ENCODE measurements at places on chromosomes 7 and 10. TPM values are rescaled to one million over a fixed set of nuclear protein-coding genes. Genes with fewer than 3 reads are reported as not detected.
A peak's percentile ranks its signal among the peaks of the same experiment; 100 is the strongest.

The GRID2IP gene
- 0.18 TPM for polyA plus RNA-seq

DNA sequence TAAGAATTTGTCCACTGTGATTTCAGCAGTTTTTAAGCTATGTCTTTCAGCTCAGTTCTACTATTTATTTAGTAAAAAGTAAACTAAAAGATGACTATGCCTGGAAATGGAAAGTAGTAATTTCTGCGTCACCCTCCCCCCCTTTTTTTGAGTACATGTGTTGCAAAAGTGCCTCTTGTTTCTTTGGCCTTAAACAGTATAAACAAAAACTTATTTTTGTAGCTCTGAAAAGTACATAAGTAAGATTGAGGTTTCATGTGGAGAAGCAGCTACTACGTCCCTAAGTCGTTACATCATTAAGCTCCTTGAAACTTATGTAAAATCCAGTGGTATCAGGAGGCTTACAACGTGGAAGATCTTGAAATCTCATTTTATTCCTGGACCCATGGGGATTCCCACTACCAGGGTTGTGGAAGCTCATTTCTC is 46.3 kb upstream of the HBP1 start:
- peak; percentile 5 for DNase-seq

The TRPV5 gene
- polyA plus RNA-seq: 0.04 TPM

- DNase-seq: peak; percentile 40
These were observed 61.6 kb upstream of the WDR11 start for GRCh38 chr10:120789303-120790203.

GRCh38 chr7:39145283-39145682 is 167.6 kb downstream of the POU6F2 start:
- no peak for DNase-seq

DNA sequence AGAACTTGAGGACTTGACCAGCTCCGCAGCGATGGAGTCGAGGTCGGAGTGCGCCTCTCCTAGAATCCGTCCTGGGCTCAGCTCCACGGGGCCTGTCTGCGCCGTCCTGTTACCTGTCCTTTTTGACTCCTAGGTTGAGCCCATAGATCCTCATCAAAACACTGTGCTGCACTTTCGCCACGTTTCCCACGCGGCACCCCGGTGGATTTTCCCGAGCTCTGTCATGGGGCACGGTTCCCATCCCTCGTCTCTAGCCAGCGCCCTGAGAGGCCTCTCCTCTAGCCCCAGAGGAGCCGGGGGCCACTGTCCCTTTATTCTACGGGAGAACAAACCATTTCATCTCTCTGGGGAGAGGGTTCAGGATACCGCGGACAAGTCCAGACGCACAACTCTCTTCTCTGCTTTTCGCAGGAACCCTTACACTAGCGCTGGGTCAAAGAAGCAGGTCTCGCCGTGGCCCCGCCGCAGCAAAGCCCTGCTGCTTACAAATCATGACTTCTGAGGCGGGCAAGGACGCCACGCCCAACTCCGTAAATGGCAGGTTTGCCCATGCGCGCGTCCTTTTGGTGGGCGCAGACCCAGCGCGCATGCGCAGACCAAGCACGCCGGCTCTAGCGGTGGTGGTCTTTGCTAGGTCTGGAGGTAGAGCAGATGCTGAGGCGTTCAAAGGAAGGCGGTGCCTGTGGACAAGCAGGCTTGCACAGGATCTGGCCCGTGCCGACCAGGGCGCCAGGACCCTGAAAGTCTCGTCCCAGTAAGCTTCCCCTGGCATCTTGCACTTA is 10.3 kb upstream of the ANKRD7 start:
- DNase-seq: peak; percentile 81

The GPR15LG gene
- not detected for polyA plus RNA-seq

DNA sequence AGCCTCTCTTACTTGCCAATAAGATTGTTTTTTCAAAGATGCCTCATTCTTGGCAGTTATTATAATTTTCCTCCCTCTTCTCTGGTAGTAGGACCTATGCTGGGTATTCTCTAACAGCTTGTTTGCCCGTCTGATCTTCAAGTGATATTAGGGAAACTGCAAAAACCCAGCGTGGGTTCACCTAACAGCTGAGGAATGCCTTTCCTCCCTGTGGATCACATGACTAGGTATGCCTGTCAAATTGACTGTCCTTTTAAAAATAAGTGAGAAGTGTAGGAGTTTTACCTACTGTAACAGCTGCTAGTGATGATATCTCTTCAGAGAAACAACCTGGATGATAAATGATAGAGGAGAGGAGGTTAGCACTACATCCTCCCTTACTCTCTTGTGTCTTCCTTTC is 22.0 kb downstream of the HECTD2 start:
- no peak for DNase-seq
